ACHN (cell line): ENCODE measurements at places on chromosomes 2 and 18.

DNA sequence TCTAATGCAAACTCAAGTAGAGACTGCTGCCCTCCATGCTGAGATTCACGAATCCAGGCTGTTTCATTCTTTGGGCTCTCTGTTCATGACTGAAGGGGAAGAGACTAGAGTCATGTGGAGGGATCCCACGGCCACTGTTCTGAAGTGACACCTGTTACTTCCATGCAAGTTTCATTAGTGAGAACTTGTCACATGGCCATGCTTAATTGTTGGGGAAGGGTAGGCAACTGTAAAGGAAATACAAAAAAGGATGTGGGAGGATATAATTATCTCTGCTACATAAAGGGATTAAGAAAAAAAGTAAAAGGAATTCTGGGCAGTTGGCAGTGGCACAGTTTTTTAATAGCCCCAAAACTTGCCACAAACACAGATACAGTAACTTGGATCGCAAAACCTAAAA, 28.0 kb upstream of the PSME4 start:
- DNase-seq = no peak

GRCh38 chr2:723761-724160, 46.6 kb upstream of the TMEM18 start:
- DNase-seq = no peak

DNA sequence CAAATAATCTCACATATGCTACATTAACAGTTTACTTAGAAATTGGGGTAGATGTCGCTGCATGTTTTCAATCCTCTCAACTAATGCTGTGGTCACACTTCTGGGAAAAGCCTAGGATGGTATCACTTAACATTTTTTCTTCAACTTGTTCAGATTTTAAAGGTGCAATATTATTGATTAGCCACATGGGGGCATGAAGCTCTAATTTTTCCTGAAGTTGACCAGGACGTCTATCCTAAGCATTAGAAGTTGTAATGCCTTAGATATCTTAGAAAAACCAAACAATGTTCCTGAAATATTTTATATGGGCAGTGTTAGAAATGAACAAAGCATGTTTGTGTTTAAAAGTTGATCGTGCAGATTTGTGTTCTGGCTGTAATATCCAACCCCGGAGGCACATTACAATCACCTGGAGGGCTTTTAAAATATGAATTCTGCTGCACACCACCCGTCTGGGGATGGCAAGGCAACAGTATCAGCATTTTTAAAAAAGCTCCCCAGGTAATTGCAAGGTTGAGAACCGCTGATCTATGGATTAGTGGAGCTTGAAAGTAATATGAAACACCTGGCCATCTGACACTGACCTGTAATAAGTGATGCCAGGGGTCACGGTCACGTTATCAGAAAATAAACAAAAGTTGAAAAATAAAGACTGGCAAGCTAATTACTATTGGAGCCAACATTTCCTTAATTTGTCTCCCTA, 100.5 kb upstream of the LMAN1 start:
- peak; percentile 24 for DNase-seq

GRCh38 chr18:3211236-3211992, 8.4 kb downstream of the MYOM1 start:
- no peak for DNase-seq

DNA sequence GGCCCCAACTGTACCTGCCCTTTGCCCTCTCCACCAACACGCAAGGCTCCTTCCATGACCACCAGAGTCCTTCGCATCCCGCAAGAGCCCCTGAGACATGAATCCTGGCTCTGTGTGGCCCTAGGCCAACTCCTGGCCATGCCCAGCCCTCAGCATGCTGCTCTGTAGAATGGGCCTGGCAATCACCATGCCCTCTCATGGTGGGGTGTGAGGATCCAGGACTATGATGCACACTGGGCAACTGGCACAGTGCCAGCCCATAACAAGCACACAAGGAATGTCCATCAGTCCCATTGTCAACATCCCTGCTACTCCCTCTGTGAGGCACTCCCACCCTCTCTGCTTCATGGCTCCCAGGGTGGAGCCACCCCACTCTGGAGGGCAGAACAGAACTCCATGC, 44.7 kb downstream of the FER1L5 start:
- no peak for DNase-seq

DNA sequence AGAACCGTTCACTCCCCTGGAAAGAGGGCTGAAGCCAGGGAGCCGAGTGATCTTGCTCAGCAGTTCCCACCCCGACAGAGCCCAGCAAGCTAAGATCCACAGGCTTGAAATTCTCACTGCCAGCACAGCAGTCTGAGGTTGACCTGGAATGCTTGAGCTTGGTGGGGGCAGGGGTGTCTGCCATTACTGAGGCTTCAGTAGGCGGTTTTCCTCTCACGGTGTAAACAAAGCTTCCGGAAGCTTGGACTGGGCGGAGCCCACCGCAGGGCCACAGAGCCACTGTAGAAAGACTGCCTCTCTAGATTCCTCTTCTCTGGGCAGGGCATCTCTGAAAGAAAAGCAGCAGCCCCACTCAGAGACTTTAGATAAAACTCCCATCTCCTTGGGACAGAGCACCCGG, 180.8 kb downstream of the WDR7 start:
- no peak for DNase-seq

DNA sequence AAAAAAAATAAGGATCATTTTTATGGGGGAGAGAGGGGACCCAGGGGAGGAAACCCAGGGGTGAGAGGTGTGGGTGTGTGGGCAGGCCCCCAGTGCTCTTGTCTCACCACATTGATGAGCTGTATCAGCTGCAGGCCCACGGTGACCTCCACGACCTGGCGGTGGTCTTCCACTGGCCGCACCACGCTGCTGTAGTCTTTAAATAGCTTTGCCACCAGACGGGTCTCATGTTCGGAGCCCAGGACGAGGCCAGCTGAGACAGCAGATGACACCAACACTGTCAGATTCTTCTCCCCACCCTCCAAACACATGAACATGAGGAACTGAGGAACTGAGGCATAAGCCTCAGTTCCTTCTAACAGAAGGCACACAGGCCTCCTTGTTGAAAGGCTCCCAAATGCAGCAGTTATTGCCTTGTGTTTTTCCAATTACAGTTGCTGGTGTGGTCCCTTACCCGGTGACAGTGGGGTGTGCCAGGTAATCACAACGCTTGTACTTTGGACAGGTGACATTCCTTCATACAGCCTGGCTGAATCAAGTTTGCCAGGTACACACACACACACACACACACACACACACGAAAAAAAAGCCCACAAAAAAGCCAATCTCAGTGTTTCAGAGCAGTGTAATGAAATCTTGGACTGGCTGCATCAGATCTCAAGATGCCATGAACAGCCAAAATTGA, 4.7 kb downstream of the CHRNA1 start:
- DNase-seq = no peak

DNA sequence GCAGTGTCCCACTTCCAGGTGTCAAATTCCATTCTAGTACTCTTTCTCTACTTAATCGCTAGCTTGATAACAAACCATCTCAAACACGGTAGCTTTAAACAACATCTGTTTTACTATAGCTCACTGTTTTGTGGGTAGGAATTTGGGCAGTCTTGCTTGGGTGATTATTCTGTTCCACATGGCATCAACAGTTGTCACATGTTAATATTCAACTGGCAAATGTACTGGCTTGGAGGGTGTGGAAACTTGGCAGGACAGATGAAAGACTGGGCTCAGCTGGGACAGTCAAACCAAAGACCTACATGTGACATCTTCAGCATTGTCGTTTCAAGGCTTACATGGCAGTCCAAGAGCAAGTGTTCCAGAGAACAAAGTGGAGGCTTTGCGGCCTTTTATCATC, 241.8 kb downstream of the PTH2R start:
- peak; percentile 8 for DNase-seq

- DNase-seq = no peak
Observed at GRCh38 chr18:79283929-79284328, 111.8 kb upstream of the NFATC1 start.

- DNase-seq = no peak
Observed at GRCh38 chr2:163717993-163718680, 17.7 kb downstream of the FIGN start.

GRCh38 chr2:216519154-216519762, 20.6 kb downstream of the RPL37A start:
- peak; percentile 75 for DNase-seq

DNA sequence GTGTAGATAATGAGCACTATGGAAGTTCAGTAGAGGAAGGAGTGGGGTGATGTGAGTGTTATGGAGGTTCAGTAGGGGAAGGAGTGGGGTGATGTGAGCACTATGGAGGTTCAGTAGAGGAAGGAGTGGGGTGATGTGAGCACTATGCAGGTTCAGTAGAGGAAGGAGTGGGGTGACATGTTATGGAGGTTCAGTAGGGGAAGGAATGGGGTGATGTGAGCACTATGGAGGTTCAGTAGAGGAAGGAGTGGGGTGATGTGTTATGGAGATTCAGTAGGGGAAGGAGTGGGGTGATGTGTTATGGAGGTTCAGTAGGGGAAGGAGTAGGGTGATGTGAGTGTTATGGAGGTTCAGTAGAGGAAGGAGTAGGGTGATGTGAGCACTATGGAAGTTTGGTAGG, 116.3 kb upstream of the SMAD7 start:
- no peak for DNase-seq

DNA sequence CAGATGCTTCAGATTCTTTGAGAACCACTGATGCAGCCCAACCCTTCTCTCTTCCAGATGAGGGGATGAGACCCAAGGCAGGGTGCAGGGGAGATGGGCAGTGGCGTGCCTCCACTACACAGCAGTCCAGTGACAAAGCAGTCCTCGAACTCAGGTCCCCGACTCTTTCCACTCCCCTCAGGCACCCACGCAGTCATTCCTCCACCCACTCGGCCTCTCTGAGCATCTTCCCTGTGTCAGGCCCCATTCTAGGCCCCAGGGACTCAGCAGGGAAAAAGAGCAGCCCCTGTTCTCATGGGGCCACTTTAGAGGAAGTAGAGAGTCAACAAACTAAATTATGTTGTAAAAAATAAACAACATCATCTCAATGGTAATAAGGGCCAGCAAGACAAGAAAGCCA, 15.2 kb downstream of the KCNK3 start:
- DNase-seq = no peak

DNA sequence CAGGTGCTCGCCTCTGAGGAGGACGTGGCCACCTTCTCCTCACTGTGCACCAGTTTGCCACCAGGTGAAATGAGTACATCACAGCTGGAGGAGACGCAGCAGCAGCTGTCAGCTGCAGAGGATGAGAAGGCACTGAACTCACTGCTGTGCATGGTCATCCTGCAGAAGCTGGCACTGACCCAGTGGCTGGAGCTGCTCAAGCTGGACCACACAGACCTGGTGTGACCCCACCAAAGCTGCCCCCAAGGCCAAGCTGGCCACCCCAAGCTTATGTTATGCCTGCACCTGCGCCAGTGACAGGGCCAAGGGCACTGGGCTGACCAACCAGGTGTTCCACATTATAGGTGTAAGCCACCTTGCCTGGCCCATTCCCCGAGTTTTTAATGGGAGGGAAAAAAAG, 19.3 kb downstream of the CLK1 start:
- no peak for DNase-seq

- no peak for DNase-seq
Observed at GRCh38 chr2:54641988-54642387, 81.5 kb upstream of the EML6 start.

GRCh38 chr2:102618452-102619413, 620 bp upstream of the SLC9A2 start:
- DNase-seq = no peak

DNA sequence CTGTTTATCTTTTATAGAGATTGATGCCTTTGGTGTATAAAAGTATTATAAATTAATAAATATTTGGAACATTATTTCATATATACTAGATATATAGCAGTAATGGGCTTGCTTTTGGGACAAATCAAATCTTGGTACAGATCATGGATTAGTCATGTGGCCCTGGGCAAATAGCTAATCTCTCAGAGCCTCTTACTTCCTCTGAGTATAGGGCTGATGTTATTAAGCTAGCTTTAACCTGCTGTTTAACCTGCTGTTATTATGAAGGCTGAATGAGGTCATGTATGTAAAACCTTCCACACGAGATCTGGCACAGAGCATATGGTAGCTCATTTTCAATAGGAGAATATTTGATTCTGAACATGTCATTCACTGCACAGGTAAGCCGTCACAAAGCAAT, 5.7 kb downstream of the ITGB6 start:
- no peak for DNase-seq

GRCh38 chr2:153890576-153890975, 18.9 kb downstream of the GALNT13 start:
- DNase-seq = no peak

- no peak for DNase-seq
Observed at GRCh38 chr18:35782926-35783325, 189.6 kb upstream of the RMP24 start.

GRCh38 chr2:147327613-147328012, 517.2 kb upstream of the ACVR2A start:
- DNase-seq = no peak

GRCh38 chr2:19373352-19373751, 14.9 kb upstream of the OSR1 start:
- DNase-seq = no peak

- DNase-seq = no peak
Observed at GRCh38 chr2:146587291-146587713, 1257.5 kb upstream of the ACVR2A start.

GRCh38 chr2:219560037-219560892, 11.1 kb downstream of the OBSL1 start:
- DNase-seq = no peak

GRCh38 chr2:33929467-33929866, 330.4 kb upstream of the FAM98A start:
- no peak for DNase-seq

DNA sequence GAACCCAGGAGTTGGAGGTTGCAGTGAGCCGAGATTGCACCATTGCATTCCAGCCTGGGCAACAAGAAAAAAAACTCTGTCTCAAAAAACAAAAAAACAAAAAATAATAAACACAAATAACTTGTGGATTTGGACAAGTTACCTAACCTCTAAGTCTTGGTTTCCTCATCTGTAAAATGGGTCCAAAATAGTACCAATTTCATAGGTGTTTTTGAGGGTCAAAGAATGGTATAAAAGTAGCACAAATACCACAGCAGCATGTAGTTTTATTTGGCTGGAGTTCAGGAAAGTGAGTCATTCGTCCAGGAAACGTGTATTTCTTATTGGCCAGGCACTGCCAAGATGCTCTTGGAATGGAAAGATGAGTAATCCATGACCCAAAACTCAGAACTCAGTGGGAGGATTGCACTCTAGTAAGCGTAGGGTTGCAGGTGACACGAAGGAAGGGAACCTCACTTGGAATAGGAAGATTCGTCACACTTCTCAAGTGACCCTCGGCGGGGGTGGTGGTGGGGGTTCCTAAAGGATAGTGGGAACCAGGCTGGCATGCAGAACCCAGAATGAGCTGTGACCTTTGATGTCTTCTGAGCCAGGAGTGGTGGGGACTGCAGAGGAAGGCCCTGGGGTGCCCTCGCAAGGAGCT, 24.4 kb downstream of the GRHL1 start:
- DNase-seq = peak; percentile 98

- no peak for DNase-seq
Observed at GRCh38 chr2:120772261-120772660, 36.6 kb downstream of the GLI2 start.

DNA sequence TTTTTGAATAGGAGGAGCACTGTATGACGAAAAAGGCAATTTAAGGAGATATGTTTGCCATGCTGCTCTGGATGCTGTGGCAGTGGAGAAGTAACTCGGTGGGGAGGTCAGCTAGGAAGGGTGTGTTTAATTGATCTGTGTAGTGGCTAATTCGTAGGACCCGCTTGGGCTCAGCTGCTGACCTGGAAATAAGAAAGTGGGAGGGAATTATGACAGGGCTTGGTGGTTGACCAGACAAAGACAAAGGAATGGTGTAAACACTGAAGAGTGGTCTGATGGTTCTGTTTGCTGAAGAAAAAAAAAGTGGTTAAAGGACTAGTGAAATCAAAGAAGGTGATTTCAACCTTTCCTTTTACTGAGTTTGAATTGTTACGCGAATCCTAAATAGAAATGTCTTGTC, 146.0 kb downstream of the MAP4K4 start:
- no peak for DNase-seq
